ENCODE measurements at places on chromosomes 5 and 9.

DNA sequence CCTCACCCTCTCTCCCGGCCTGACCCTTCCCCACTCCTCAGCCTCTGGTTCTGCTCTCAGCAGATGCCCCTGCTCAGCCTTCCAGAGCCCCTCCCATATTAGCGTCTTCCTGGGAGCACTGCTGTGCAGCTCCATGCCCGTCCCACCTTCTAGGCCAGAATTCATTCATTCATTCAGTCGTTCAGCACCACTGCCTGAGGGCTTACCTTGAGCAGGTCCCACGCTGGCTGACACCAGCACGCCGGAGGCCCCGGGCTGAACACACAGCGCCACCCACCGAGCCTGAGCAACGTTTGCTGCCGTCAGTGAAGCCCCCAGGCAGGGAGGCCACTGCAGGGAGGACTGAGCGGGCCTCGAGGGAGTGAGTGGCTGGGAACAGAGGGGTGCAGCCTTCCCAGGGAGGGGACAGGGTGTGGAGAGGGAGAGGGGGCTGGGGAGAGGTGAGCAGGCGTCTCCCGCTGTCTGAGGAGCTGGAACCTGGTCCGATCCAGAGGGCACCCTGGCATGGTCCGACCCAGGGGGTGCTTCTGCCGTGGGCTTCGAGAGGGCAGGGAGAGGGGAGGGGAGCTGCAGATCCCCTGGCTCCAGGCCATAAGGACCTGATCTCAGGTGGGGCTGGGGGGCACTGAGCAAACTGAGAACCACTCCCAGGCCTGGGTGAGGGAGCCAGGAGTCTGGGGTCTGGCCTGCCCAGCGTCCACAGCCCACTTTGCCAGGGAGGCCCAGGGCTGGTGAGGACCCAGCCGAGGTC lies 98.8 kb upstream of the RAPGEF1 start:
- DNase-seq = no peak

- DNase-seq = no peak
Measured at GRCh38 chr9:133791069-133791468, 52.9 kb upstream of the SARDH start.

DNA sequence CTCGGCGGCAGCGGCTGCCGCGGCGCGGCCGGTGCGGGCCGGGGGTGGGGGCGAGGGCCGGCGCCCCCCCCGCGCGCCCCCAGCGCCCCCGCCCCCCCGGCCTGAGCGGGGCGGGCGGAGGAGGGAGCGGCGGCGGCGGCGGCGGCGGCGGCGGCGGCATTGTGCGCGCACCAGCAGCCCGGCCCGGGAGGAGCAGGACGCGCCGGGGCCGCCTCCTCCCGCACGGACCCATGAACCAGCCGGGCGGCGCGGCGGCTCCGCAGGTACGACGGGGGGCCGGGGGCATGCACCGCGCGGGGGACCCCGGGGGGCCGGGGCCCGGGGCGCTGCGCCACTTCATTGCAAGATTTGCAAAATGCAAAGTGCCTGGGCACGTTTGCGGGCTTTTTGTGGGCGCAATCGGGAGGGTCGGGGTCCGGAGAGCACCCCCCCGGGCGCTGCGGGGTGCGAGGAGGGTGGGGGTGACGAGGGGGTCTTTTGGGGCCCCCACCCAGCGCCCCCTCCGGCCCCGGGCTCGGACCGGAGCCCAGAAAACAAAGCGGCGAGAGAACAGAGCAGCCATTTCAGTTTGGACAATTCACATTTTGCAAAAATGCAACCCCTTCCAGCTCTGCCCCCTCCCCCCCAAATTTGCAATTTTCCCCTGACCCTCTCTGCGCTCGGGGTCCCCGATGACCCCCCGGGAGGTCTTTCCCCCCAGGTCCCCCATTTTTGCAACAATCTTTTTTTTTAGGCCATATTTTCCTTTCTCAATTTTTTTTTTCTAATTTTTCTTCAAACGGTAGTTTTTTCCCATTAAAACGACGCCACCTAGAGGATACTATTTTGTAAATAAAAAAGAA lies at the start of gene ZNF618:
TSS of gene ZNF618 (plus strand) at position 159 of the 842 bp plus-strand sequence. CDS start at position 231, 72 bp downstream.
- DNase-seq = peak; percentile 5

DNA sequence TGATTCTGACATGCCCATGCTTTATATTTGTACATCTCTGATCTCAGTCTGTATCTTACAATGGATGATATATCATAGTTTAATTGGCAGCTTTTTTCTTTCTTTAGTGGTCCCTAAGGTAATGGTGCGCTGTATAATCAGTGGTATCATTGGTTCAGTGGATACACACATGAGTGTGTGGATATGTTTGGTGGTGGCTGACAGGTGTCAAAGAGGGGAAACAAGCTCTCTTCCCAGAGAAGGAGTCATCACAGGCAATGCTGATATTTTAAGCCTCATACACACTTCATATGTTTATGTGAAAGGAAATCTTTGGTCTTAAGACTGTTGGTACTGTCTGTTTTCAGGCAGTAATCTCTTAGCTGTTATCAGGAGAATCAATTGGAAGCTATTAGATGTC lies 52.1 kb upstream of the KIAA1958 start:
- no peak for DNase-seq

All from activated T-helper 1 cell treated with Interleukin-2 at 50 U/mL for 16 hours (primary cell).